ENCODE measurements at places on chromosomes 5 and 9. TPM values are rescaled to one million over a fixed set of nuclear protein-coding genes. Genes with fewer than 3 reads are reported as not detected.

The INSL4 gene
- total RNA-seq = not detected

The FBP2 gene
- total RNA-seq = not detected

The SDHA gene
- total RNA-seq = 95.6 TPM

The LHX3 gene
- total RNA-seq = not detected

The FOXD4L3 gene
- not detected for total RNA-seq

The CDKN2B-AS1 gene
- total RNA-seq = 7.0 TPM

The FAM81B gene
- total RNA-seq = not detected

The SEMA4D gene
- total RNA-seq = 0.12 TPM

The SLIT3 gene
- total RNA-seq = 0.72 TPM

The IFNA2 gene
- not detected for total RNA-seq

The AK1 gene
- 57.7 TPM for total RNA-seq

The CDH10 gene
- total RNA-seq = not detected

The PCSK1 gene
- 4.6 TPM for total RNA-seq

The SEPTIN8 gene
- 44.8 TPM for total RNA-seq

The ADRA1B gene
- not detected for total RNA-seq

The NUTM2G gene
- total RNA-seq = not detected

The PROB1 gene
- 0.10 TPM for total RNA-seq
